Activated naive CD8-positive, alpha-beta T cell treated with anti-CD3 and anti-CD28 coated beads, Interleukin-2, amount 50 U/mL, for 16 hours (primary cell): ENCODE measurements at places on chromosomes 13 and 19.

DNA sequence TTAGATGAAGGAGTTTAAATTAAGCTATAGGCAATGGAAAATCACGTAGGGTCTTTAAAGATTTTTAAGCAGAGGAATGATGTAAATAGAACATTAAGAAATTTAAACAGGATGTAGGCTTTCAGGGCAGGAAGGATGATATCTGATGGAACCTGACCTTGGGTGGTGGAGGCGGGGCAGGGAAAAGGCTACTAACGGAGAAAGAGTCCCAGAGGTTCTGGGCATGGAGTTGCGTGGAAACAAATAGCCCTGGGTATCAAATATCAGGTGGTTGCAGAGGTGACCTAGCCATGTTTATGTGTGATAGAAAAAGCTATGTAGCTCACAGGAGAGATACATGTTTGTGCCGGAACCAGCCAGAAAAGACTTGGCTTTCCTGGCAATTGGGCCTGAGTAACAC lies 7.8 kb upstream of the CDK8 start:
- DNase-seq, result no peak

GRCh38 chr13:67341406-67341805 lies 111.3 kb upstream of the PCDH9 start:
- no peak for DNase-seq

GRCh38 chr19:41792513-41793413 lies 3.6 kb upstream of the CEACAM3 start:
- peak; percentile 7 for DNase-seq

DNA sequence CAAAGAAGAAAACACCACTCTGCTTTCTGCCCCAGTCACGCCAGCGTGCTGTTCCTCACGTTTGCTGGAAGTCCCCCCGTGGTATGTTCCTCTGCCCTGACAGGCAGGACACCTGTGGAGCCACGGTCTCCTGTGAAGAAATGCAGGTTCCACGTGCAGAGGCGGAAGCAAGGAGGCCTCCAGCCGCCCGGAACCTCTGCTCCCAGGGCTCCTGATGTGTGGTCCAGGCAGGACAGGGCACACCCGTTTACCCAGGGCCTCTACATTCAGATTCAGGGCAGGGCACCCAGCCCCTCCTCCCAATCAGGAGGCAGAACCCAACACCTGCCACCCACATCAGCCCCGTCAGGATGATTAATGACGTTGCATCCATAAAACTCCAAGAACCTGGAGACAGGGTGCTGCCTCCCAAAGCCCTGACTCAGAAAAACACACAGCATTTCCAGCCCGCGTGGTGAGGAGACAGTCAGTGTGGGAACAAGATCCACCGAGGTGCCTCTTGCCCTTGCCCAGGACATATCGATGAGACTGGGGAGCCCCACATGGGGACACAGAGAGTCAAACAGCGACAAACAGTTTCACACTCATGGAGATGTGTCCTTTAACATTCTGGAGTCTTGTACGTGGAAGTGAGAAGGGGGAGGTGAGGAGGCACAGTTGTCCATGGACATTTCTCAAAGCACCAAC lies 76.2 kb downstream of the COL4A1 start:
- DNase-seq, result no peak

- DNase-seq, result no peak
These were observed 26.7 kb downstream of the SPATA13 start for GRCh38 chr13:24187185-24187584.

GRCh38 chr19:39090881-39091280 lies 6.7 kb downstream of the ACP7 start:
- no peak for DNase-seq
